HT-29 (cell line): ENCODE measurements at places on chromosomes 13 and 19. TPM values are rescaled to one million over a fixed set of nuclear protein-coding genes. Genes with fewer than 3 reads are reported as not detected.
A peak's percentile ranks its signal among the peaks of the same experiment; 100 is the strongest.

Gene ZNF439
- not detected in 2 replicates for total RNA-seq

DNA sequence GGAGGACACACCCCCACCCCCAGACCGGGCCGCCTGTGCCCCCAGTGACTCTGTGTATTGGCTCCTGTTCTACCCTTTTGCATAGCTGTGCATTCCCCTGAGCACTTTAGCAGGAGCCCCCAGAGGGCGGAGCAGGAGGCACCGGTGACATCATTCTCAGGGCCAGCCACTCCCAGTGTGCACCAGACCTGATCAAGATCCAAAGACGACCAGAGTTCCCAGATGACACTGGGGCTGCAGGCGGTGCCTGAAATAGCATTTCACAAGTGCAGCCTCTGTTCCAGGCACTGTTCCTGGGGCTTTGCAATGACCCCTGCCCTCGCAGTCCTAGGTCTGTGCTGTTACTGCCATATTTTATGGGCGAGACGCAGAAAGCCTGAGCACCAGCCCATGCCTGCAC, 14.5 kb upstream of the PTPRS start:
- no peak for DNase-seq

- DNase-seq = no peak
Observed at GRCh38 chr13:60273971-60274527, 110.3 kb upstream of the DIAPH3 start.

- DNase-seq = no peak
Observed at GRCh38 chr19:29001141-29001581, 211.8 kb downstream of the UQCRFS1 start.

DNA sequence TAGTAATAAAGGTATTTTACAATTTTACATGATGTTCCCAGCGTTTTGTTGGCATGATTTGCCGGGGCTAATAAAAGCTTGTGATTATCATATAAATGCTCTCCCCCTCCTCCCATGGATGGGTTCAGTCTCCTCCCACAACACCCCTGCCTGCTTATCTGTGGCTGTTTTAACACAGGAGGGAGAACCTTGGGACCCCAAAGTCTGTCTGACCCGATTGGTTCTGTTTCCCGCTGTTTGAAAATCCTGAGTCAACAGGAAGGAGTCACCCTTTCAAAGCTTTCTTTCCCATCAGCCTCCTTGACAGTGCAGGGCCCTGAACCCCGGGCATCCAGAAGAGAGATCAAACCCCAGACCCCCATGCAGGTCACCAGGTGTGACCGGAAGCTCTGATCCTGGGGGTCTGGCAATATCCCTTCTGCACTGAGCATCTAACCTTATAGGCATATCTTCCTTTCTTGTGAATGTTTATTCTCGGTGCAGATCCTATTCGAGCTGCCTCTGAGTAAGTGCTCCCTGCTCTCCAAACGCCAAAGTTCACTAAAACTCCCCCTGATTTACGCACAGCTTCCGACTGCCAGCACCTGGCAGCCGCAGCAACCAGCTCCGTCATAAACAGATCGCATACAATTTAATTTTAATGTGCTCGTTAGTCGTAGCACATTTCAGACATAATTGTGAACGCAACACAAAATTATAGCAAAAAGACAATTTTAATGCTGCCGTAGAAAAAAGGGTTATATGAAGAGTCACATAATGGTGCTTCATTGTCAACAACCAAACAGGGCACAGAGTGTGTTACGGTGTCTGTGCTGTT, 74.8 kb downstream of the TSHZ3 start:
- DNase-seq = no peak

Gene SMIM17
- not detected in 2 replicates for total RNA-seq

Gene SLC27A5
- total RNA-seq = 60.6 and 74.5 TPM in 2 replicates

DNA sequence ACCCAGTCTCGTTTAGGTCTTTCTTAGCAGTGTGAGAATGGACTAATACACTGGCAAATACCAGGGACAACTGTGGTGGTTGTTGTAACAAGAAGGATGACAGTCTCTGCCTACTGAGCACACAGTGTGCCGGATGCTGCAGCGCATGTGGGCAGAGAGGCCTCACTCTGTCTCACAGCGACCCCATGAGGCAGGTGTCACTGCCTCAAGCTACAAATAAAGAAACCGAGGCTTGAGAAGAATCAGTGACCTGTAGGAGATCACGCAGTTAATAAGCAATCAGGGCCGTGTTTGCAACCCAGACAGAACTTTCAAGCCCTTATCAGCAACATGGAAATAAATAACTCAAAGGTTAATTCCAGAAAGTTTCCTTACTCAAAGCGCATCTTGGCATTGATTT, 40.5 kb upstream of the GAS6 start:
- DNase-seq = peak; percentile 66

GRCh38 chr19:18865973-18866799, 29.8 kb downstream of the CERS1 start:
- DNase-seq = peak; percentile 54

GRCh38 chr19:2351591-2351990, 8.5 kb upstream of the TMPRSS9 start:
- no peak for DNase-seq

Gene WDR88
- not detected in 2 replicates for total RNA-seq

Gene EEF2
- 2,153 and 2,165 TPM in 2 replicates for total RNA-seq

DNA sequence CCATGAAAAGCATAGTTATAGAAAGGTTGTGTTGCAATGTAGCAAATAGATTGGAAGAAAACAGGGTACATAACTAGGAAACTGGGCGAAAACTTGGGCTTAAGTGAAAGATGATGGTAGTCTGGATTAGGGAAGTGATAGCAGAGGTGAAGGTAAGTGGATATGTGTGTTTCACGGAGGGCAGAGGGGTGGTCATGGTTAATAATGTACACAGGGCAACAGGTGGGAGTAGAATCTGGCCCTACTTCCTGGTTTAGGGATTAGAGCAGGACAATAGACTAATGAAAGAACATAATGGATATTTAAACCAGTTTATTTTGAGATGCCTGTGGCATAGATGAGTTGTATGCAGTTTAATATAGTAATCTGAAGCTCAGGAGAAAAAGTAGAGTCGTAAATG, 257.3 kb upstream of the SPRY2 start:
- DNase-seq = no peak

GRCh38 chr19:43362179-43362578, 8.7 kb downstream of the CD177 start:
- DNase-seq = no peak

DNA sequence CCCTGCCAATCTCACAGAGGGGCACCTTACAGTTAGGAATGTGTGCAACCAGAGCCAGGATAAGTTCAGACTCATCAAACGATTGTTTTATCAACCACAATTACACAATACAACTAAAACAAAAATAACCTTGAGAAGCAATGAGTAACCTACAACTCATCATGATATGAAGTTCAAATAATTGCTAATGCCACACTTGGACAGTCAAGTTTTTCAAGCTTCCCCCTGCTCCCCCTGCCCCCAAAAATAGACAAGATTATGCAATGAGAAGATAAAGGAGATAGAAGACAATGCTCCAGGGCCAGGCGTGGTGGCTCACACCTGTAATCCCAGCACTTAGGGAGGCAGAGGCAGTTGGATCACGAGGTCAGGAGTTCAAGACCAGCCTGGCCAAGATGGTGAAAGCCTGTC, 13.6 kb upstream of the KPNA3 start:
- no peak for DNase-seq

Gene KLK13
- total RNA-seq = not detected in 2 replicates

DNA sequence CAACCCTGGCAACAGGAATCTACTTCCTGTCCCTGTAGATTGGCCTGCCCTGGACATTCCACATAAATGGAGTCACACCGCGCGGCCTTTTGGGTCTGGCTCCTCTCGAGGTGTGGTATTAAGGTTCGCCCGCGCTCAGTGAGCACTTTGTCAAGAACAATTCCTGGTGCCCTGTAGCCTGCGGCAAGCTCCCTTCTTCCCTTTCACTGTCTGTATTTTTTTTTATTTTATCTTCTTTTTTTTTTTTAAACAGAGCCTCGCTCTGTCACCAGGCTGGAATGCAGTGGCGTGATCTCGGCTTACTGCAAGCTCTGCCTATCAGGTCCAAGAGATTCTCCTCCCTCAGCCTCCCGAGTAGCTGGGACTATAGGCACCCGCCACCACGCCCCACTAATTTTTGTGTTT, 28.3 kb downstream of the PEX11G start:
- no peak for DNase-seq

- no peak for DNase-seq
Observed at GRCh38 chr13:46086985-46087384, 17.8 kb downstream of the CPB2 start.

DNA sequence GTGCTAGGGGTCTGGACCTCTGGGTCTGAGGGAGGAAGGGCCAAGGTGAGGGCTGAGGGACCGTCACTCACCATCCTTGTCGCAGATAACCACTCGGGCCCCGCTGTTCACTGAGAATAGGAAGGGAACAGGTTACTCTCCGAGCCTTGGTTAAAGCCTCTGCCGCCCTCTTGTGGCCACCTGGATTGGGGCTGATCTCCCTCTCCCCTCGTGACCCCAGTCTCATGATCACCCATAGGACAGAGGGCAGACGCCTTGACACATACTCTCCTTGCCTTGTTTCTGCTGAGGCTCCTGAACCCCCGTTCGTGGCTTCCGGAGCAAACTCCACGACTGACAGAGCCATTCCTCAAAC, 580 bp downstream of the HSD17B14 start:
- DNase-seq = peak; percentile 99

DNA sequence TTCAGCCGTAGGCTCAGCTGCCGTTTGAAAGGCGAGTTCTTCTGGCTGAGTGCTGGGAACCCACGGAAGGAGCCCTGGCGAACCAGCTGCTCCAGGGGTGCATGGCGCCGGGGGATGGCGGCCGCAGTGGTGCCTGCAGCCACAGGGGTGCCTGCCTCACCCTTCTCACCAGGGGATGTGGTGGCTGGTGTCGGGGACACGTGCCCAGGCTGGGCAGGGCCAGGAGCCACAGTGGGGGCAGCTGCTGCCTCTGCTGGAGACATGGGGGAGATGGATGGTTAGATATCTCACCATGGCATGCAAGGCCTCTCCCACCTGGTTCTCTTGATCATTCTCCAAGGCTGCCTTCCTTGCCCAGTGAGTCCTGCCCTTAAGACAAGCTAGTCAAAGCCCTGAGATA, 17.1 kb downstream of the NUMBL start:
- DNase-seq = no peak

DNA sequence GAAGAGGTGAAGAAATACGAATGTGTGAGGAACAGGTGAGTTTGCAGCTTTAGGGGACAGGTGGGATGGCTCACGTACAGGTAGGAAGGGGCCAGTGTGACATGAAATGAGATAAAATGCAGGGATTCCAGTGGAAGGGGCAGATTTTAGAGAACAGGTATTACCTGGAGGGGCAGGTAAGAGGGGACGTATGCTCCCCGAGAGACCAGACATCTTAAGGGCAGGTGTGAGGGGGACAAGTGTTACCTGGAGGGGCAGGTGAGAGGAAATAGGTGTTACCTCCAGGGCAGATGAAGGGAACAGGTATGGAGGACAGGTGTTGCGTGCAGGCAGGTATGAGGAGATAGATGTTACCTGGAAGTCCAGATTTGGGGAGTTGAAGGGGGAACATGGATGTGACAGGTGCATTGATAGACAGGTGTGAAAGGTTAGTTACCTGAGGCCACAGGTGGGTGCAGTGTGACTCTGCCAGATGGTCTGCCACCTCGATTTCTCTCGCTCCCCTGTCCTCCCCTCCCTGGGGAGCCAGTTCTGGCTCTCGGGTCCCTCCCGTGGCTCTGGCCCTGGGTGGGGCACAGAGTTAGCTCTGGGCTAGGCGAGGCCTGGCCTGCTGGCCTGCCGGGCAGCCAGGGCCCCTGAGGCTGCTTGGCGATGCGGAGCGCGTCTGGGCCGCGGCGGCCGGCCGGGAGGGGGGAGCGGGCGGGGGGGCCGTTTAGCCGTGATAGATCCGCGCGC, 2.1 kb downstream of the ERFL start:
- no peak for DNase-seq

Gene ZNF99
- total RNA-seq = not detected in 2 replicates

GRCh38 chr19:58328999-58329398, 2.2 kb downstream of the ZSCAN22 start:
- no peak for DNase-seq

DNA sequence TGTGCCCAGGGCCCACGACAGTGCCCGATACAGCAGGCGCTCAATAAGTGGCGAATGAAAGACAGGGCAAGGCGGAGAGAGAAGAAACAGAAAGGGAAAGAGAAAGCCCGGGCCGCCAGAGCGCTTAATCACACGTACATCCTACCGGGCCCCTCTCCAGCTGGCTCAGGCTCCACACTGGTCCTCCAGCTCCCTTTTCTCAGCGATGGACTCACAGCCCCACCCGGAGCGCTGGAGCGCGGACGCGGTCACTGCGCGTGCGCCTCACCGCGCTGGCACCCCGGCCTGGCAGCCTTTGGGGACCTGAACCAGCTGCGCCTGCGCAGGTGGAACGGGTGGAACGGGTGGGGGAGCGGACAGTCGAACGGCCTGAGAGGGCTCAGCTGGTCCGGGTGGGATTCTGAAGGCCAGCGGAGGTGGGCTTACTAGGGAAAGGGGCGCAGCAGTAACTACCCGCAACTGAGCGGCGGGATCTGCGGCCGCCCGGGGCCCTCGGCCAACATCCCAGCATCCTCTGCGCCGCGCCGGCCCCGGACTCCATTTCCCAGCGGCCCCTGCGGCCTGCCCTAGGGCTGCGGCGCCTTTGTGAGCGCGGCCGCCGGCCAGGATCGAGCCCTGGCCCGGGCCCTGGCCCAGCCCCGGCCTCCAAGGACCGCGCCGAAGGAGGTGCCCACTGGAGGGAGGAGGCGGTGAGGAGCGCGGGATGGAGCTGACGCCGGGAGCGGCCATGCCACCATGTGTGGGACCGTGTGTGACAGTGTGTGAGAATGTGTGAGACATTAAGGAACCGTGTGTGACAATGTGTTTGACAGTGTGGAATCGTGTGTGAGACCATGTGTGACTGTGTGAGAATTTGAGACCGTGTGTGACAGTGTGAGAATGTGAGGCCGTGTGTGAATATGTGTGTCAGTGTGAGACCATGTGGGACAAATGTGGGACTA, at the start of gene ZNF583:
Gene ZNF583, plus strand, starts transcription at position 569 of the 941 bp plus-strand sequence. CDS start 2,783 bp downstream, outside the sequence.
- DNase-seq = no peak

DNA sequence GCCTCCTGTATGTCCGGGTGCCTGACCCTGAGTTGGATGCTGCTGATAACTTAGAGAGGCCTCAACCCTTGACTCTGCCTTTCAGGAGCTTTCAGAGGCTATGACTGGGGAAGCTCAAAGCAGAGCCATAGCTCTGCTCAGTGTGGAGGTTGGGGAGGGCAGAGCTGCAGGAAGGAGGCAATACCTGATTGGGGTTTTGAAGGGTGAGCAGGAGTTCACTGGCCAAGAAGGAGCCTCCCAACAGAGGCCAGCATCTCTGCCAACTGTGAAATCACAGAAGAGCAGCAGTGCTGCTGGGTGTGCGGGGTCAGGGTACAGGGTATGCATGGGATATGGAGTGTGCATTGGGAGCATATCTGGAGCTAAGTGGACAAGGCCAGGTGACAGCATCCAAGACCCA, 21.6 kb downstream of the TMEM38A start:
- DNase-seq = no peak

Gene RASGRP4
- total RNA-seq = not detected in 2 replicates

Gene FARP1
- 46.4 and 49.0 TPM in 2 replicates for total RNA-seq

Gene ZNF729
- not detected in 2 replicates for total RNA-seq

Gene IQCN
- 0.71 and 1.1 TPM in 2 replicates for total RNA-seq

Gene FDX2
- total RNA-seq = 50.2 and 50.9 TPM in 2 replicates
